ENCODE measurements at places on chromosomes 2 and 18. TPM values are rescaled to one million over a fixed set of nuclear protein-coding genes. Genes with fewer than 3 reads are reported as not detected.

Gene PLCL1
- 2.2 TPM for total RNA-seq

Gene GALR1
- total RNA-seq = under 0.01 TPM

Gene PLEK
- 1.2 TPM for total RNA-seq

Gene KYNU
- total RNA-seq = 2.2 TPM

GRCh38 chr2:69770193-69770702, 28.3 kb downstream of the ANXA4 start:
- no peaks in the 10 kb centered on the region for H3K27me3 ChIP-seq
- H3K27ac ChIP-seq = peak overlapping the region; percentile 63
- no peak overlapping the region for H3K4me3 ChIP-seq

DNA sequence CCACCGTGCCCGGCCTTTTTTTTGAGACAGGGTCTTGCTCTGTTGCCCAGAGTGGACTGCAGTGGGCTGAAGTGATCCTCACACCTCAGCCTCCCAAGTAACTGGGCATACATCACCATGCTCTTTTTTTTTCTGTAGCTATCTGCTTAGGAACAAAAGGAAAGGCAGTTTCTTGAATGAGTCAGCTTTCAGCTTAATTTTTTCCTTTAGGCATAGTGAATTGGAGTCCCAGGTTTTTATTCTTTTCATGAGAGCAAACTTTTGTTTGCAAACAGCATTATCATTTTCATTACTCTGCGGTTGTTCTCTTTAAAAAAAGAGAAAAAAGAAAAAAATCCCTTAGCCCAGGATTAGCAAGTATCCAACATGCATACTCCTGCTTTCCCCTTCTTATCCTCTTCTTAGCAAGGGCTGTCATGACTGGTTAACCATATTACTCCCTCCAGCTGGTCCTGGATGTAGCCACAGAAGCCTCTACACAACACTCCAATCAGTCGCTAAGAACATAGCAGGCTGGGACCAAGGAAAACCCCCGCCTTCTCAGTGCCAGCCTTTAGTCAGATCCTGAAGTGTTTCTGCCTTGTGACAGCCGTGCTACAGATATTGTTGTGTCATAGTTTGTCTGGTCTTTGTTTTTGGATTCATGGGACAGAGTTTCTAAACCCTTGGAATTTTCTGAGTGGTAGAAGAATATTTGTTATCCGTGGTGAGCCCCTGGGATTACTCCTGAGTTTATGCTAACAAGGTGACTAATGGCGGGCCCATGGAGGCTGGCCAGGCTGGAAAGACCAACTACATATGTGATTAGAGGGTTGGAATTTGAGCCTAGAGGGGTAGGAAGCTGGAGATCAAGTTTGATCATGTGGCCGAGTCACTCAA, 23.3 kb upstream of the ST3GAL5 start:
- H3K27ac ChIP-seq = peak overlapping the region; percentile 81
- no peaks in the 10 kb centered on the region for H3K36me3 ChIP-seq
- H3K4me1 ChIP-seq = peaks cover 29% of the 10 kb centered on the region
- H3K27me3 ChIP-seq = no peaks in the 10 kb centered on the region
- DNase-seq = no peak

DNA sequence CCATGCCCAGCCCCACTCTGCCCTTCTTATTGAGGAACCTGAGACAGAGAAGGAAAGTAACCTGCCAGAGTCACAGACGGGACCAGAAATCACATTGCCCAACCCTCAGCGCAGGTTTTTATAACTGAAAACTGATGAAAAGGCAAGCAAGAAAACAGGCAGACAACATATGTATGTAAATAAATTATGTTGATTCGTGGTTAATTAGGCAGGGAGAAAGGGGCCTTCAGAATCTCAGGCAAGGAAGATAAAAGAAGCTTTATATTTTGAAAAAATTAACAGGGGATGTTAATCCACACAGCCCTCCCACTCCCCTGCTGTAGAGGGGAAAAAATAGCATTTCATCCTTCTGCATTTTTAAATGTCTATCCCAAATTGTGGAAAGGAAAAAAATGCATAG, 378.5 kb downstream of the PIK3C3 start:
- no peak for DNase-seq
- H3K36me3 ChIP-seq = no peaks in the 10 kb centered on the region
- no peaks in the 10 kb centered on the region for H3K27me3 ChIP-seq
- H3K4me3 ChIP-seq = no peak overlapping the region

DNA sequence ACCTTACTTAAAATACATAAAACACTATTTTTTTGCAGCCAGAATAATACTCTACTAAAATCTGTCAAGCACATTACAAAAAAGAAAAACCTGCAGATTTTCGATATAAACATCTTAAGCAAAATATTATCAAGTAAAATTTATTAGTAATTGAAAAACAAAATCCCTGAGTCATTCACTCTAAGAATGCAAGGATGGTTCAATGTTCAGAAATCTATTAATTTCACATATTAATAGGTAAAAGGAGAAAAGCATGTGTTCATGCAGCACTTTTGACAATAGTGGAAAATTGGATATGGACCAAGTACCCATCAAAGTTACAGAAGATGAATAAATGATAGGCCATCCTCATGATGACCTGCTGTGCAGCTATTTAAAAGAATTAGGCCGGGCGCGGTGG, 66.2 kb upstream of the OTOS start:
- peaks cover 66% of the 10 kb centered on the region for H3K27me3 ChIP-seq
- no peaks in the 10 kb centered on the region for H3K4me1 ChIP-seq
- H3K36me3 ChIP-seq = no peaks in the 10 kb centered on the region
- H3K4me3 ChIP-seq = no peak overlapping the region

DNA sequence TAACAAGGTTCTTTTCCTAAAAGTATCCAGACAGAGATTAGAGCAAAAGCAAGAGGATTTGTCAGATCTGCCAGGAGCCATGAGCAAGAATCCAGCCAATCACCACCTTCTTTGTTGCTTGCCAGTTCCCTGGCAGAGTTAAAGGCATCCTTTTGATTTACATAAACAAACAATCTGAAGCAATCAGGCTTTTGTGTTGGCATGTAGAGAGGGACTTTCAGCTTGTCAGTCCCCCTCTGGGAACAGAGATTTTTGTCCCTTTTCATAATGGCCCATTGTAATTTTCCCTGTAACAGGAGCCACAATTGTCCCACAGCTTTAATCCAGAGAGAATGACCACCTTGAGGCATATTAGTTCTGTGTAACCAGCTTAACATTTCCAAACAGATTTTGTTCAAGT, at the start of gene ERMN:
Gene ERMN, minus strand, starts transcription at position 39 of the 400 bp plus-strand sequence. CDS start 182 bp downstream, outside the sequence.
- no peaks in the 10 kb centered on the region for H3K36me3 ChIP-seq
- no peaks in the 10 kb centered on the region for H3K4me1 ChIP-seq
- no peaks in the 10 kb centered on the region for H3K27me3 ChIP-seq
- H3K4me3 ChIP-seq = no peak within 1 kb of the TSS
- no peak for DNase-seq
- H3K27ac ChIP-seq = no peak within 1 kb of the TSS

GRCh38 chr2:127634066-127634617, 11.8 kb upstream of the GPR17 start:
- peaks cover 18% of the 10 kb centered on the region for H3K4me1 ChIP-seq
- H3K36me3 ChIP-seq = peaks cover 9% of the 10 kb centered on the region
- no peak for DNase-seq
- no peak overlapping the region for H3K4me3 ChIP-seq
- no peaks in the 10 kb centered on the region for H3K27me3 ChIP-seq

- no peaks in the 10 kb centered on the region for H3K4me1 ChIP-seq
- no peak overlapping the region for H3K27ac ChIP-seq
- no peak overlapping the region for H3K4me3 ChIP-seq
- DNase-seq = no peak
- H3K27me3 ChIP-seq = no peaks in the 10 kb centered on the region
These were observed 95.7 kb downstream of the ASXL3 start for GRCh38 chr18:33673689-33674088.

DNA sequence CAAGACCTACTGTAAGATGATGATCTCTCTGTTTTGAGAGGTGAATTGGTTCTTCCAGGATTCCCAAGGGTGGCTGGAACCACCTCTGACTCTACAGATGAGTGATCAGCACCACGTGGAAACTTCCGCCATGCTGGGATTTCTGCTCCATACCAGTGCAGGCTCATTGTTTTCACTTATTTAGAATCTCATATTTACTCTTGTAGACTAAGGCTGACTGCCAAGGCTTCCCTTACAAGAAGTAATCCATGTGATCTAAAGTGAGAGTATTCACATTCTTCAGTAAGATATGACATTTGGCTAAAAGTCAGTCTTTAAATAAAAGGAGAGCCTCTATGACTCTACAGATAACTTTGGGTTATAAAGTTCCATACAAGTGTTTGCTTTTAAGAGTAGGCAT, 322.9 kb upstream of the RAB12 start:
- no peak overlapping the region for H3K27ac ChIP-seq
- no peak overlapping the region for H3K4me3 ChIP-seq
- H3K4me1 ChIP-seq = no peaks in the 10 kb centered on the region
- H3K27me3 ChIP-seq = no peaks in the 10 kb centered on the region

DNA sequence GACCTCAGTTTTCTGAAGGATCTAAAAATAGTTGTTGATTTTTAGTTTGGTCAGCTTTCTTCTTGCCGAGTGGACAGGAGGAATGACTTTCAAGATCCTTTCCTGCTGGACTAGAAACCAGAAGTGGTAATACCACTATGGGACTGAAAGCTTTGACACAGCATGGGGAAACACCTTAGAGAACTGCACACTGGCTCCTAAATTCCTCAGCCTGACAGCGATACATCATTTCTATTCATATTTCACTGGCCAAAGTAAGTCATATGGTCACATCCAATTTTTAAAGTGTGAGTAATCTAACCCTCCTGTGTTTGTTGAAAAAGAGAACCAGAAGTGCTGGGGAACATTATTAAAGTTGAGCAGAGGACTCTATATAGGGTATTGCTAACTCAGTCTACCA, 244.7 kb upstream of the MMADHC start:
- H3K4me1 ChIP-seq = no peaks in the 10 kb centered on the region
- DNase-seq = no peak
- no peak overlapping the region for H3K4me3 ChIP-seq
- H3K27ac ChIP-seq = no peak overlapping the region

- H3K4me1 ChIP-seq = peaks cover 26% of the 10 kb centered on the region
- peaks cover 57% of the 10 kb centered on the region for H3K27me3 ChIP-seq
- H3K36me3 ChIP-seq = no peaks in the 10 kb centered on the region
- H3K4me3 ChIP-seq = peak overlapping the region; percentile 64
- DNase-seq = peak; percentile 56
These were observed 1.5 kb downstream of the RPRM start for GRCh38 chr2:153476816-153477635.

DNA sequence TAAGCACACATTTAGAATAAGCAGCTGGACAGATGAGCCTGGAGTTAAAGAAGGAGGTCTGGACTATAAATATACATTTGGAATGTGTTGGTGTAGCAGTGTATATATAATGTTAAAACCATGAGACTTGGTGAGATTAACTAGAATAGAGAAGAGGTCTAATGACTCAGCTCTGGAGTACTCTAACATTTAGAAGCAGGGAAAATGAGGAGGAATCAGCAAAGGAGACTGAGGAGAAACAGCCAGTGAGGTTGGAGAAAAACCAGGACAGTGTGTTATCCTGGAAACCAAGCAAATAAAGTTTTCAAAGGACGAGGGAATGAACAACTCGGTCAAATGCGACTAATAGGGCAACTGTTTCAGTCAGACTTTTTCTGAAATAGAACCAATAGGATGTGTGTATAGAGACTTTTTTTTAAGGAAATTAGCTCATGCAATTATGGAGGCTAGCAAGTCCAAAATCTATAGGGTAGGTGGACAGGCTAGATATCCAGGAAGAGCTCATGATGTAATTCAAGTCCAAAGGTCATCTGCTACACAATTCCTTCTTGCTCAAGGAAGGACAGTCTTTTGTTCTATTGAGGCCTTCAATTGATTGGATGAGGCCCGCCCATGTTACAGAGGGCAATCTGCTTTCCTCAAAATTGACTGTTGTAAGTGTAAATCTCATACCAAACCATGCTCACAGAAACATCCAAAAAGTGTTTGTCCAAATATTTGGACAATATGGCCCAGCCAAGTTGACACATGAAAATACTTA, 10.8 kb upstream of the SESTD1 start:
- no peaks in the 10 kb centered on the region for H3K36me3 ChIP-seq
- H3K4me1 ChIP-seq = peaks cover 48% of the 10 kb centered on the region
- DNase-seq = no peak
- H3K27ac ChIP-seq = peak overlapping the region; percentile 6
- H3K4me3 ChIP-seq = no peak overlapping the region

DNA sequence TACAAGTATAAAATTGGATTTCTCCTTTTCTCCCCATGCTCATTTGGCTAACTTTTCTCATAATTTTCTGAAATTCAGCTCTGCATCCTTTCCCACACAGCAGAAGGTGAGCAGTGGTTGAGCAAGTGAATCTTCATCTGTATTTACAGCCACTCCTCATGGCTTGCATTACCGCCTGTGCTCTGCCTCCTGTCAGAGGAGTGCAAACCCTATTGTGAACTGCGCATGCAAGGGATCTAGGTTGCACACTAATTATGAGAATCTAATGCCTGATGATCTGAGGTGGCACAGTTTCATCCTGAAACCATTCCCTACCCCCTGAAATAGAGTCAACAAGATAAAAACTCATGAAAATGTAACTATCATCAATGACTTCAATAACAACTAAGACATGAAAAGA, 20.0 kb downstream of the ME2 start:
- H3K27me3 ChIP-seq = no peaks in the 10 kb centered on the region
- no peak overlapping the region for H3K27ac ChIP-seq
- H3K4me1 ChIP-seq = peaks cover 57% of the 10 kb centered on the region
- H3K4me3 ChIP-seq = no peak overlapping the region

- no peak overlapping the region for H3K4me3 ChIP-seq
- H3K4me1 ChIP-seq = no peaks in the 10 kb centered on the region
These were observed 237.6 kb upstream of the RGPD4 start for GRCh38 chr2:107589079-107589491.

- H3K36me3 ChIP-seq = no peaks in the 10 kb centered on the region
- H3K4me3 ChIP-seq = no peak overlapping the region
- no peaks in the 10 kb centered on the region for H3K27me3 ChIP-seq
- H3K4me1 ChIP-seq = no peaks in the 10 kb centered on the region
- H3K27ac ChIP-seq = no peak overlapping the region
- DNase-seq = peak; percentile 20
These were observed 284.6 kb upstream of the UBE2E3 start for GRCh38 chr2:180695586-180696401.

GRCh38 chr2:9071584-9072124, 68.2 kb upstream of the MBOAT2 start:
- no peaks in the 10 kb centered on the region for H3K27me3 ChIP-seq
- no peak for DNase-seq
- H3K4me1 ChIP-seq = no peaks in the 10 kb centered on the region
- no peaks in the 10 kb centered on the region for H3K36me3 ChIP-seq
- no peak overlapping the region for H3K27ac ChIP-seq

DNA sequence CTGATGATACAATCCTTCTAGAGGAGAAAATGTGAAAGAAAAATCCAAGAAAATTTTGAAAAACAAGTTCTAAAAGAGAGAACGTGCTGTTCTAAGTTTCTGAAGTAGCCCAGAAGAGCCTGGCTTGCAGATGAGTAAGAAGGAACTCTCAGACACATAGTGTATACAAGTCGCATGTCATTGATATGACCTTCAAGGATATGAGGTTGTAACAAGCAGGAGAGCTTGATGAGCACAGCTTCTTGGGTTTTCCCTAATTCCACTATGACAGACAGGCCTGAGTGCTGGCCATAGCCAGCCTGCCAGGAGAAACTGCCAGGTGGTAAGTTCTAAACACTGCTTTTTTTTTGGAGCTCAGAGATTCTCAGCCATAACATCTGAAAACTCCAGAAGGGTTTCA, 235.7 kb upstream of the SIX2 start:
- no peak overlapping the region for H3K4me3 ChIP-seq
- no peak for DNase-seq
- no peaks in the 10 kb centered on the region for H3K4me1 ChIP-seq
- no peaks in the 10 kb centered on the region for H3K27me3 ChIP-seq
- no peaks in the 10 kb centered on the region for H3K36me3 ChIP-seq
